ENCODE measurements at places on chromosomes 3 and 15. TPM values are rescaled to one million over a fixed set of nuclear protein-coding genes. Genes with fewer than 3 reads are reported as not detected.

Gene TNFSF10
- not detected for total RNA-seq

- no peak for DNase-seq
These were observed 9.0 kb downstream of the P2RY1 start for GRCh38 chr3:152843955-152844354.

GRCh38 chr3:177904621-177905020 is 631.6 kb upstream of the KCNMB2 start:
- DNase-seq, result peak; percentile 49

- DNase-seq, result no peak
These were observed 13.9 kb upstream of the GOLGA8M start for GRCh38 chr15:28726102-28726501.

DNA sequence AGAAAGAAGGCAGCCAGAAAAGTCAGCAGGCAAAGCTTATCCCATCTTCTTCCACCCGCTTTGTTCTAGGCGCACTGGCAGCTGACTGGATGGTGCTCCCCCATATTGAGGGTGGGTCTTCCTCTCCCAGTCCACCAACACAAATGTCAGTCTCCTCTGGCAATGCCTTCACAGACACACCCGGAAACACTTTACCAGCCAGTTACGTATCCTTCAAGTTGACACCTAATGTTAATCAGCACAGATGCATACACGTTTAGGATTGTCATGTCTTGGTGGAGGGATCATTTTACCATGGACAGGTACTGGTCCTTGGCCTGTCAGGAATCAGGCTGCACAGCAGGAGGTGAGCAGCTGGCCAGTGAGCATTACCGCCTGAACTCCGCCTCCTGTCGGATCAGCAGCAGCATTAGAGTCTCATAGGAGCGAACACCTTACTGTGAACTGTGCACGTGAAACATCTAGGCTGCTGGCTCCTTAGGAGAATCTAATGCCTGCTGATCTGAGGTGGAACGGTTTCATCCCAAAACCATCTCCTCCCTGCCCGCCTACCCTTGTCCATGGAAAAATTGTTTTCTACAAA is 59.1 kb upstream of the PYDC2 start:
- no peak for DNase-seq

DNA sequence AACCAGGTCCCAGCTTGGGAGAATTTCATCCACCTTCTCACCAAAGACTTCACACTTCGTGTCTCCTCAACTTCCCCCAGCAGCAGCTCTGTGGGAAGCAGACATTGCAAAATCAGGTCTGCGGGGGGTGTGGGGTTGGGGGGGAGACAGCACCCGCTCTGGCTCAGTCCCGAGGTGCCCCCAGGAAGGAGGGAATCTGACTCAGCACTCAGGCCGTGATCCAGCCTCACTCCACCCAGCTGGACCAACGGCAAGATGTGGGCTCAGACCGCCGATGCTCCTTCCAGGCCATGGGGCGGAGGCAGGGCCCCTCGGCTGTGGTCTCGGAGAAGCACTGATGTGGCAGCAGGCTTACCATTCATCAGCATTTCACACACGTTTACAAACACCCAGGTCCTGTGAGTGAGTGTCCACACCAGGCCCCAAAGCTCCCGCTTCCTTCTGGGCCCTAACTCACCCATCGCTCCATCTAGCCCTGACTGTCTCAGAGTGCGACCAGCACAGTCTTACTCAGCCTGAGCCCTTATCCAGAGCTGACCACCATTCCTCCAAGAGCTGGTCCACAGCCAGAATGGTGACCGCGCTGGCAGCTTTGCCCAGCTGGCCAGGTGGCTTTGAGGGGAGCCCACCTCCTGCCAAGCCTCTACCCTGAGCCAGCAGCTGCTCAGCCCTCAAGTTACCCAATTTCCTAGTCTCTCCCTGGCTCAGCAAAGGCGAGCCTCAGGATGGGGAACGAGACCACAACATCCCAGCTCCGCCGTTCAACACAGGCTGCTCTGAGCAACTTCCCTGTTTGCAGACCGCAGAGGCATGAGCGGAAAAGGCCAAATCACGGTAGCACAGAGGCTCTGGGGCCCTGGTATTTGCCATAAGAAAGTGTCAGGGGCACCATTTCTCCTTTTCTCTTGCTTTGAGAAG is 3.3 kb downstream of the STAB1 start:
- peak; percentile 94 for DNase-seq

- no peak for DNase-seq
These were observed 389.7 kb upstream of the MDFIC2 start for GRCh38 chr3:70702132-70702531.

DNA sequence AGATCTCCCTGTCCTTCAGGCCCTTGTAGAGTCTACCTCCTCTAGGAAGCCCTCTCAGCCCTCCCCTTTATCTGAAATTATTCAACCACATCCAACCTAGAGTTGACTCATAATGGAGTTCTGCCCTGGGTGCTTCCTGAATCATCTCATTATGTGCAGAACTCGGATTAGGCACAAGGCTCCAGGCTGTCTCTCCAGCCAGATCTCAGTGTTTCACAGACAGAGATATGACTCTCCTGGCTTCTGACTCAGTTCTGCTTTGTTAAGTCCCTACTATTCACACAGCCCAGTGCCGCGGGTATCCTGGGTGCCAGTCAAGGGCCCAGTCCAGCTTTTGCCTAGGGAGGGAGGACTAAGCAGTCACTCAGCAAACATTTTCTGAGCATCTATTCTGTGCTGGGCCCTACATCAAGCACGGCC is 9.3 kb downstream of the STRA6 start:
- no peak for DNase-seq

GRCh38 chr3:168659015-168659414 is 563.3 kb upstream of the GOLIM4 start:
- DNase-seq, result no peak

Data from cardiac muscle cell (in vitro differentiated cells and primary cell).